Endothelial cell of umbilical vein (primary cell): ENCODE measurements at places on chromosomes 3 and 15. TPM values are rescaled to one million over a fixed set of nuclear protein-coding genes. Genes with fewer than 3 reads are reported as not detected.

GHRL gene
- not detected in 2 replicates for total RNA-seq

USP13 gene
- 21.1 and 24.0 TPM in 2 replicates for total RNA-seq

ZKSCAN7 gene
- 0.95 and 1.9 TPM in 2 replicates for total RNA-seq

NECTIN3 gene
- total RNA-seq = 26.9 and 32.6 TPM in 2 replicates

GOLGB1 gene
- total RNA-seq = 32.2 and 42.7 TPM in 2 replicates
